T-cell (primary cell): ENCODE measurements at places on chromosomes 13 and 19.
A peak's percentile ranks its signal among the peaks of the same experiment; 100 is the strongest.

DNA sequence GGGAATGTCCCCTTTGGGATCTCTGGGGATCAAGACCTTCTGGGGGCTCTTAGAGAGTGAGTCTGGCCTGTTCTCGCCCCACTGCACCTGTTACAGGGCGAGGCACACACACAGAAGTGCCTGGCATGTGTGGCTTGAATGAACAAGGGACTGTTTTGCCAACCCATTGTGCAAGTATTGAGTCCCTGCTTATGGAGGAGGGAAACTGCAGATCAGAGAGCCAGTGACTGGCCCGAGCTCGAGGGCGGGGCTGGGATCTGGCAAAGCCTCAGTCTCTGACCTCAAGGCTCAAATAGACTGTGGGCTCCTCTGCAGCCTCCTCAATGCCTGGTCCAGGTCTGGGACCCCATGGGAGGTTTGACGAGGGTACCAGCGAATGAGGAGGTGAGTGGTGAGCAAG is 5.5 kb downstream of the RAVER1 start:
- no peak for DNase-seq

- DNase-seq: no peak
Observed at GRCh38 chr19:44566984-44567383, 37.5 kb upstream of the CEACAM20 start.

- DNase-seq: no peak
Observed at GRCh38 chr13:112793545-112794445, 104.0 kb downstream of the ATP11A start.

- no peak for DNase-seq
Observed at GRCh38 chr19:51780270-51780669, 14.7 kb upstream of the FPR3 start.

- DNase-seq: no peak
Observed at GRCh38 chr19:56086671-56087430, 34.2 kb downstream of the ZNF787 start.

DNA sequence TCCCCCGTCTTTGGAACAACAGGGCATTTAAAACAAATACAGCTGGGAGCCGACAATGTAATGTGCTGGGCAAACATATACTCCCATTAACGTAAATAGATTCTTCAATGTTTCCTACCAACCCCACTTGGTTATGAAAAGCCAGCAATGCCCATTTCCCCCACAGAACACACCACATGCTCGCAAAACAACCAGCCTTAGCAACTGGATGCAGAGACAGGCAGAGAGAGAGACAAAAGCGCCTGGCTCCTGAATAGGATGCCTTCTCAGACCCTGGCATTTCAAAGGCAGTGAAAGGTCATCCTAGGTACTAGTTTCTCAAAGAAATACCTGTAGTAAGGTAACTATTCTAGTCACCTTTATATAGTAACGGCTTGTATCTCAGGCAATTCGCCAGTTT is 462.9 kb downstream of the ITGBL1 start:
- DNase-seq: no peak

- peak; percentile 66 for DNase-seq
Observed at GRCh38 chr13:42969565-42970172, 22.4 kb downstream of the EPSTI1 start.

DNA sequence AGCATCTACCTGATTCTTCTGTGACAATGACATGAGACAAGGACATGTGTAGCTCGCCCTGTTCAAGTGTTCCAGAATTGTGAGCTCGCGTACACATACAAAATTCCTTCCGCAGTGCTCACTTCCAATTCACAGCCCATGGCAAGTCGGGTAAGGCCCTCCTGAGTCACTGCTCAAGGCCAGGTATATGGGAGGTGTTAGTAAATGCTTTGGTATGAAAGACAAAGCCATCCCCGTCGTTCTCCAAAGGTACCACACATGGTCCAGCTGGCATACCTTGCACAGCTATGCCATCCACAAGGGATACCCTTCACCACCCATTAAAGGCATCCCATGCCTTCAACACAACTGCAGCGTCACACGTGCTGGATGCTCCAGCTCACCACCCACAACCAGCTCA is 4.4 kb upstream of the ELL start:
- no peak for DNase-seq

GRCh38 chr13:67094952-67095351 is 135.2 kb downstream of the PCDH9 start:
- DNase-seq: no peak

- peak; percentile 19 for DNase-seq
Observed at GRCh38 chr19:39237200-39238184, 7.3 kb downstream of the IFNL3 start.

DNA sequence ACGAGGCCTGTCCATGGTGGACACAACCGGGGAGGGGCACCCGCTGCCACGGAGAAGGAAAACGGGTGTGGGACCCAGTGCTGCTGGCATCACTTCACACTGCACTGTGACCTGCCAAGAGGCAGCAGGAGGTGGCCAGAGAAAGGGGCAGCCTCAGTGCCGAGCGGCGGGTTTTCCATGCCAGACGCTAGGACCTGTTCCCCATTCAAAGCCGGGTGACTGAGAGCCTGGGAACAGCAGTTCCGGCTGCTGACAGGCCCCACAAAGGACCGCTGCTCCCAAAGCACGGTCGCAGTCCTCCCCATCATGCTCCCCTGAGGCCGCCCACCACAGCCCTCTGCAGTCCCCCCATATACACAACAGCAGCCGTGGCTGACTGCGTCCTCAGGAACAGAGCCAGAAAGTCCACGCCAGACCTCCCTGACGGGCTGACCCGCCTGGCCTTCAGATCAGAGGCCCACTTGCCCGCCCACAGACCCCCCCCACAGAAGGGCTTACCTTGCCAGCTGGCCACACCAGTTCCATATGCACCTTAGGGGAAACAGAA is 5.4 kb downstream of the AKAP8 start:
- no peak for DNase-seq

DNA sequence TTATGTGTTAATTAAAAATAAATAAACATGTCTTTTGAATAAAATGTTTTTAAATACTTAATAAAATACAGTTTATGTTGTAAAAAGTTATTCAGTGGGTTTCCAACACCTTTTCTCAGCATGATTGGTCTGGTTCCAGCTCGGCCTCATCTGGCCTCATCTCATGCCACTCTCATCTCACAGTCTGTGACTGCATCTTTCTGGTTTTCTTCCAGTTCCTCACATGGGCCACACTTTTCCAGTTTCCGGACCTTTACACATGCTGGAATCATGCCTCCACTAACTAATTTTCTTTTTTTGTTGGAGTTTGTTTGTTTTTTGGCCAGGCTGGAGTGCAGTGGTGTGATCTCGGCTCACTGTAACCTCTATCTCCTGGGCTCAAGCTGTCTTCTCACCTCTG is 82.5 kb downstream of the RUBCNL start:
- no peak for DNase-seq

DNA sequence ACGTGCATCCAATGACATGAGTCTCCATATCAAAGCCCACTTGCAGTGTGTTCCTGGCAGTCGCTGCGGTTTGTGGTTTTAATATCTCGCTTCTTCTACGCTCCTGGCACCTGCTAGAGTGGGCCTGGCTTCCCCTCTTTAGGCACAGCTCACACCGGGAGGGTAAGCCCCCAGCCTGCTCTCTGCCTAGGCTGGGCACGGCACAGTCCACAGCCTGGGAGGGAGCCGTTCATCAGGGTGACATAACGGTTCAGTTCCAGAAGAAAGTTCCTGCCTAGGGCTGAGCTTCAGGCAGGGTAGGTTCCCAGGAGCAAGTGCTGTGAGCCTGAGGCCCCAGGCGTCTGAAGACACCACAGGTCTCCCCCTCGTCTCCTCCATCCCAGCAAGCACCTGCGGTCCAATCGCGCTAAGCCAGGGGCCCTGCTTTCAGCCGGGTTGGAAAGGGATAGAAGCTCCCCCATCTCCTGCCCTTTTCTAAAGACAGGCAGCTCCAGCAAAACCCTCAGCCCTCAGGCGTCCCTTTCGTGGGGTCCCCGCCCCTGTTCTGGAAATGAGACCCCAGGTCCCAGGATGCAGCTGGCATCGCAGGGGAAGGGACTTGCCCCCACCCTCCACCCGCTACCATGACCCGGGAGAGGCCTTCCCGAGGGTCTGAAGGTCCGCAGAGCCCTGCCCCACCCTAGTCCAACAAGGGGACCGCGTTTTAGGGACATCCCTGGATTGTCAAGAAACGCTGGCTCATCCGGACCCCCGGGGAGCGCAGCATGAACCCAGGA is 121.6 kb upstream of the ZNF507 start:
- DNase-seq: no peak
